Dermis microvascular lymphatic vessel endothelial cell (primary cell): ENCODE measurements at places on chromosomes 7 and 10.

- DNase-seq = no peak
These were observed 3.8 kb downstream of the BCCIP start for GRCh38 chr10:125827133-125827532.

GRCh38 chr10:35563261-35563891, 41.8 kb upstream of the GJD4 start:
- peak; percentile 83 for DNase-seq

GRCh38 chr10:32357056-32357735, 10.2 kb upstream of the EPC1 start:
- DNase-seq = no peak

GRCh38 chr10:89062861-89063260, 72.3 kb downstream of the FAS start:
- DNase-seq = no peak

DNA sequence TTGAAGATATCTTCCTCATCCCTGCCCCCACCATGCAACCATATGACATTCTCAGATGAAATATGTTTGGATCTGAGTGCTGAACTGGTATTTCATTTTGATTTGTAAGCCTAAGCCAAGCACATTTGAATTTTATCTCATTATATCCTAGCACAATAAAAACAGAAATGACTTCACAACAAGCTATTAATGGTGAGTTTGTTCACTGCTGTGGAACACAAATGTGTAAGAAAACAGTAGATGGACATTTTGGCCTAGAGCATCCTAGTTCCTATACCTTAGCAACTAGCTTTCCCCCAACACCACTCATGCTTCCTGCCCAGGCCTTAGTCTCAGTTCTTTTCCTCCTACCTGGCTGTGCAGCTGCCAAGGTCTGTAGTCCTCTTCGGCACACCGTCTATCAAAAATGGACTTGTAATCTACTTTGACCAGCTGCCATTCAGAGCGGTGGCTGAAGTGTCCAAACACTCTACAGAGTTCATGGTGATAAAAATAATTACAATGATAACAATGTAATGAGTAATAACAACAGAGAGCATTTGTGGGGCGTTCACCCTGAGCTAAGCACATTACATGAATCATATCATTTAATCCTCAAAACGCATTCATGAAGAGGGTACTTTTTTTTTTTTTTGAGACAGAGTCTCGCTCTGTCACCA, 491.9 kb downstream of the SORCS1 start:
- no peak for DNase-seq

DNA sequence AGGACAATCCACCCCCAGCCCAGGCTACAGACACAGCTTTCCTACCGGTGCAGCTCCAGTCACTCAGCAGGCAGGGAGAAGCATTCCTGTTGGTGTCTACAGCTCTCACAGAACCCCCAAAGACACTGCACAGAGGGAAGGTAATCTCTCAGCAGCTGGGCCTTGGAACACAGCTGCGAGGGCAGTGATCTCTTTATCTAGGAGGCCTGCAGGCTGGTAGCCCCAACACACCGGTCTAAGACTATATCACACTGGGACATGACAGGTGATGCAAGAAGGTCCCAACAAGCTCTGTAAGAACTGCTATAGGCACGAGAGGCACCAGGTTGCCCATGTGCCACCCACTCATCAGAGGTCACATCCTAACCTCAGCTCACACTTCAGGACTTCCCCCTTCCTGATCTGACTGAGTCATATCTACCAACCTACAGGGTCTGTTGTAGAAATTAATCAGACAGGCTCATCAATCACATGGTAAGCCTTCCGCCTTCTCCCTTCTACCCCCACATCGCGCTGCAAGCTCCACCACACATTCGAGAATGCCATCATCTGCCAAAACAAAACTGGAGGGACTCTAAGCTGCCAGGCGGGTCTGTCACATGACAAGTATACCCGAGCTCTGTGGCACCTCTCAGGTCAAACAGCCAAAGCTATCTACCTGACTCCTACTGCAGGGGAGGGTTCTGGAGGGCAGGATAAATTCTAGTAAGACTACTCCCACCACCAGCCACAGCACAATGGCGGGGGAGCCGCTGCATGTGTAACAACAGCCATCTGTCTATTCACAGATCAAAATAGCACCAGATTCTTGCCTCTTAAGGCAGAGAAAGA, 26.1 kb downstream of the FAM53B start:
- no peak for DNase-seq

- DNase-seq = no peak
These were observed 1.1 kb upstream of the GIMAP8 start for GRCh38 chr7:150449206-150449952.

DNA sequence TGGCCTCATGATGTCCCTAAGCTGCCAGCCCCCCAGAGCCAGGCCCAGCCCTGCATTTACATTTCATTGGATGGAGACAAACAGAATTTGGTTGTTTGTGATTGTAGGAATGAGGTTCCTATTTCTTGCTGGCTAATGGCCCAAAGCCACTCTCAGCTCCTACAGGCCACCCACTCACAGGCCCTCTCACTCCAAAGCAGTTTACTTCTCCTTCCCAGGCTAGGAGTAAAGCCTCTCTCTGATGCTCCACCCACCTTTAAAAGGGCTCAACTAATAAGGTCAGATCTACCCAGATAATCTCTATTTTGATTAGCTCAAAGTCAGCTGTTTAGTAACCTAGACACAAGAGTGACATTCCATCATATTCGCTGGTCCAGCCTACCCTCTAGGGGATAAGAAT, 11.2 kb upstream of the CUZD1 start:
- no peak for DNase-seq
